Ovary (tissue), 10 donors: ENCODE measurements at places on chromosomes 4 and X. TPM values are rescaled to one million over a fixed set of nuclear protein-coding genes. Genes with fewer than 3 reads are reported as not detected.

- no peaks in the 10 kb centered on the region for H3K27me3 ChIP-seq
- H3K4me3 ChIP-seq, result no peak overlapping the region
- no peak for DNase-seq
- H3K4me1 ChIP-seq, result no peaks in the 10 kb centered on the region
Observed at GRCh38 chr4:157898836-157899605, 273.8 kb downstream of the GASK1B start.

DNA sequence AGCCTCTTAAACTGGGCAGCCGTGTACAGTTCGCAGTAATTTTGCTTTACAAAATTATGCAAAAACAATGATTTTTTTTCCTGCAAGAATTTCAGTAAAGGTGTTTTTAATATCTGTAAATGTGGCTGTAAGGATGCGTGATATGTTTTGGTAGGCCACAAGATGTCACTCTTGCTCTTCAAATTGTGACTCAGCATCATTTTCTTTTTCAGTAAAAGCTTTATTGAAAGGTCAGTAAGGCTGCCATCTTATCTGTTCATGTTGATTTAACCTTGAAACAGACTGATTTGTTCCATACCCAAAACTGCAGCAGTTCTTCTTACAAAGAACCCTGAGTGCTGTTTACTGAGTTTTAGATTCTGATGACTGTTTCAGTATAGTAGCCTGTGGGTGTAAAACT is 39.9 kb downstream of the TXLNG start:
- no peaks in the 10 kb centered on the region for H3K36me3 ChIP-seq
- H3K4me1 ChIP-seq, result no peaks in the 10 kb centered on the region
- H3K27me3 ChIP-seq, result no peaks in the 10 kb centered on the region
- no peak overlapping the region for H3K4me3 ChIP-seq

DNA sequence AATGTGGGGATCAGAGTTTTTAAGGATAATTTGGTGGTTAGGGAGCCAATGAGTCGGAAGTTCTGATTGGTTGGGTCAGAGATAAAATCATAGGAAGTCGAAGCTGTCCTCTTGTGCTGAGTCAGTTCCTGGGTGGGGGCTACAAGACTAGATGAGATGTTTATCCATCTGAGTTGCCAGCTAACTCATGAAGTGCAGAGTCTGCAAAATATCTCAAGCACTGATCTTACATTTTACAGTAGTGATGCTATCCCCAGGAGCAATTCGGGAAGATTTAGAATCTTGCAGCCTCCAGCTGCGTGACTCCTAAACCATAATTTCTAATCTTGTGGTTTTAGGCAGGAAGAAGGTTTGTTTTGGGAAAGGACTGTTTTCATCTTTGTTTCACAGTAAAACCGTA is 565.8 kb upstream of the SPANXN1 start:
- no peak overlapping the region for H3K4me3 ChIP-seq
- no peak overlapping the region for H3K27ac ChIP-seq
- no peaks in the 10 kb centered on the region for H3K36me3 ChIP-seq
- no peak for DNase-seq

GRCh38 chrX:114584983-114585842 is 1.3 kb downstream of the HTR2C start:
- no peaks in the 10 kb centered on the region for H3K4me1 ChIP-seq
- no peak overlapping the region for H3K4me3 ChIP-seq
- H3K36me3 ChIP-seq, result no peaks in the 10 kb centered on the region
- no peak for DNase-seq
- no peak overlapping the region for H3K27ac ChIP-seq

GRCh38 chrX:45232139-45232538 is 31.5 kb upstream of the DIPK2B start:
- no peaks in the 10 kb centered on the region for H3K36me3 ChIP-seq
- DNase-seq, result no peak
- no peak overlapping the region for H3K4me3 ChIP-seq
- no peak overlapping the region for H3K27ac ChIP-seq
- no peaks in the 10 kb centered on the region for H3K4me1 ChIP-seq

DNA sequence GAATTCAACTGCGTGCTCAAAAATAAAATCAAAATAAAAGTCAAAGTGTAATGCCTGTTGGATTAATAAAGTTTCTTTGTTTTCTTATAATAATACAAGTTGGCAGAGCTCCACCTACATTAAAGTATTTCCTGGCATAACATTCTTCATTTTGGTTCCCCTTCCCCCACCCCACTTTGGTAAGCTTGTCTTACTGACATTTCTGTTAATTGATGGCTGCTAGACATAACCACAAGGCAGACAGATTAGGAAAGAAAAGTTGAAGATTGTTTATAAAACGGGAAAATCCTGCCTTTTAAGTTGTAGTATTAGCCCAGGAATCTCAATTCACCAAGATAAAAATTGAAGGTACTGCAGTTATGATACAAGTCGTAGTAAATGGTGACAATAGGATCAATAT is 246.5 kb upstream of the RPS6KA3 start:
- no peaks in the 10 kb centered on the region for H3K36me3 ChIP-seq
- no peak overlapping the region for H3K27ac ChIP-seq
- H3K4me3 ChIP-seq, result no peak overlapping the region
- DNase-seq, result no peak
- H3K27me3 ChIP-seq, result no peaks in the 10 kb centered on the region

DNA sequence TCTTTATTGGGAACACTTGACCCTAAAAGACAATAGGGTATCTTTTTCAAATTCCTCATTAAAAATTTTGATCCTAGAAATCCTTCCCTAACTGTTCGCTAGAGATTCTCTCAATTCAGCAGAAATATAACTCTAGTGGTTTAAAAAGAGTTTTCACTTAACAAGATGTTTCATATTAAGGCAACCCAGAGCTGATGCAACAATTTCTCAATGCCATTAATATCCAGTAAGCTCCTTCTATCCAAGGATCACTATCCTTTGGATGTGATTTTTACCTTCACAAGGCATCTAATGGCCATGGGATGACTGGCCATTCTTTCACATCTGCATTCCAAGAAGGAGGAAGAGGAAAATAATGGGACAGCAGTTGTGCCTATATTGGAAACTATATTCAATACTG is 183.4 kb downstream of the ANKRD50 start:
- no peaks in the 10 kb centered on the region for H3K4me1 ChIP-seq
- H3K36me3 ChIP-seq, result no peaks in the 10 kb centered on the region
- H3K27me3 ChIP-seq, result no peaks in the 10 kb centered on the region
- H3K4me3 ChIP-seq, result no peak overlapping the region
- H3K27ac ChIP-seq, result no peak overlapping the region
- no peak for DNase-seq

DNA sequence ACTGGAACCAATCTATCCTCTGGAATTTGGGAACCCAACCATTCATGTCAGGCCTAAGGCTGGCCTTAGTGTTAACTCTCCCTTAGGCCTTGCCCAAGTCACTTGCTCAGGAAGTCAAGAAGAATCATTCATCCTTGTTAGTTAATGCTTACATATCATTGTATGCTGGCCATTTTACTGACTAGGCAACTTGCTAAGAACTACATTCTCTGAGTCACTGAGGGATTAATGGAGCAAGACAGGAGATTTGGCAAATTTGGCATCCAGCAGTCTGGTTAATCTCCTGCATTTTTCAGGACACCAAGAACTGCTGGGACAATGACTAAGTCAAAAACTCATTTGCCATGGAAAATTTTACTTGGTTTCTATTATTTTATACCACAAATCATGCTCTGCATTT is 115.8 kb upstream of the DDIT4L start:
- H3K36me3 ChIP-seq, result no peaks in the 10 kb centered on the region
- peaks cover 2% of the 10 kb centered on the region for H3K4me1 ChIP-seq
- no peaks in the 10 kb centered on the region for H3K27me3 ChIP-seq
- H3K27ac ChIP-seq, result no peak overlapping the region

- no peaks in the 10 kb centered on the region for H3K4me1 ChIP-seq
- H3K27me3 ChIP-seq, result no peaks in the 10 kb centered on the region
- H3K4me3 ChIP-seq, result no peak overlapping the region
- no peak for DNase-seq
- no peak overlapping the region for H3K27ac ChIP-seq
- no peaks in the 10 kb centered on the region for H3K36me3 ChIP-seq
Observed at GRCh38 chr4:83556816-83557215, 20.9 kb downstream of the GPAT3 start.

DNA sequence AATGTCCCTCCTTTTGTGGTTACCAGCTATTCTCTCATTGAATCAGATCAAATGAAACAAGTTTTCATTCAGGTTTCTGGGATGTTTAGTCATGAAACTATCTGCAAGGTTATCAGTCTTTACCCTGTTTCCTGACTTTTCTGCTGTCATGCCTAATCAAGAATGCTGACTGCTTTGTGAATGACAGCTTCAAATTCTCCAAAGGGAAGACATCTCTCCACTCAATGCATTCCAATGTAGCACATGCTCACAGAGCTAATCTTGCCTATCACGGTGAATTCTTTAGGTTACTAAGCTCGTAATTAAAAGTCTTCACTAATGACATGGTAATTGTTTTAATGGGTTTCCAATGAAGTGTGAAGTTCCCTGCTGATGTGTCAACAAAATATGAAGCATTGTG is 1068.5 kb downstream of the PCDH7 start:
- H3K4me1 ChIP-seq, result no peaks in the 10 kb centered on the region
- H3K36me3 ChIP-seq, result no peaks in the 10 kb centered on the region
- no peak for DNase-seq
- H3K27ac ChIP-seq, result no peak overlapping the region
- H3K27me3 ChIP-seq, result no peaks in the 10 kb centered on the region

GRCh38 chr4:55004831-55005230 is 120.6 kb downstream of the KDR start:
- DNase-seq, result no peak
- no peak overlapping the region for H3K4me3 ChIP-seq
- no peak overlapping the region for H3K27ac ChIP-seq
- no peaks in the 10 kb centered on the region for H3K36me3 ChIP-seq
- H3K27me3 ChIP-seq, result no peaks in the 10 kb centered on the region

DNA sequence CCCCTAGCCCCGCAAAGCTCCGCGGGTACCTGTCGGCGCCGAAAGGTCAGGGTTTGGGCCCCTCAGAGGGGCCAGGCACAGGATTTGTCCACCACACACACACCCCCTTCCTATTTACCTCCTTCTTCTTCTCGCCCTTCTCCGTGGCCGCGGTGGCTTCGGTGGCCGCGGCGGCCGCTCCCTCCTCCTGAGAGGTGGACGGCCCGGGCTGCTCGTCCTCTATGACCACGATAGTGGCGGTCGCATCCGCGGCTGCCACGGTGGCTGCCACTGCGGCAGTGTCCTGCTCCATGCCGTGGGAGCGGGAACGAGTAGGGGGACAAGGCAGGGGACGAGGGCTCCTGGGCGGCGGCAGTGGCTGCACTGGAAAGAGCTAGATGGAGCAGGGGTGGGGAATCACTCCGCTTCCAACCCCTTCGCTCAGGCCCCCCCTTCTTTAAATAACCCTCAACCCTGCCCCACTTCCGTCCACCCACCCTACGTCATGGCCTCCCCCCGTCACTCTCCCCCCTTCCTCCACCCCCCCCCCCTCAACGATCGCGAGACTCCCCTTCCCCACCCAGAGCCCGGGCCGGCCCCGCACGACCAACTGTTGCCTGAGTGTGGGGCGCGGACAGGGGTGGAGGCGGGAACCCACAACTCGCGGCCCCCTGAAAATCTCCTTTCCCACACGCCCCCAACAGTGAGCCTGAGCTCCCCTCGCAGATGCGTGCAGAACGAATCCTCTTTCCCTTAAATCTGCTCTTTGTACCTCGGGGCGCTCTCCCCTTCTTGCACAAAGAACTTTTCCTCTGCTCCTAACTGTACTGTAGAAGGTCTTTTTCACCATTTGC is at the start of gene SMARCA1:
Gene SMARCA1 (minus strand): TSS at position 412 of the 833 bp plus-strand sequence. CDS start 120 bp downstream, at position 292.
- peak within 1 kb of the TSS; percentile 94 for H3K27ac ChIP-seq
- no peaks in the 10 kb centered on the region for H3K4me1 ChIP-seq
- DNase-seq, result peak; percentile 78
- no peaks in the 10 kb centered on the region for H3K36me3 ChIP-seq
- peak within 1 kb of the TSS; percentile 72 for H3K4me3 ChIP-seq
- H3K27me3 ChIP-seq, result no peaks in the 10 kb centered on the region

GRCh38 chr4:1452431-1453051 is 46.3 kb upstream of the NKX1-1 start:
- no peak for DNase-seq
- no peak overlapping the region for H3K27ac ChIP-seq
- H3K4me1 ChIP-seq, result no peaks in the 10 kb centered on the region
- H3K27me3 ChIP-seq, result no peaks in the 10 kb centered on the region
- no peak overlapping the region for H3K4me3 ChIP-seq

CT83 gene
- total RNA-seq, result not detected

STPG2 gene
- not detected for total RNA-seq

DCTD gene
- total RNA-seq, result 79.3 TPM

HTN1 gene
- not detected for total RNA-seq

PGM2 gene
- 11.8 TPM for total RNA-seq

UGT2B11 gene
- not detected for total RNA-seq

EXOC1 gene
- 31.2 TPM for total RNA-seq

TRAM1L1 gene
- 2.2 TPM for total RNA-seq

WDR44 gene
- total RNA-seq, result 11.0 TPM

CLCN4 gene
- total RNA-seq, result 3.1 TPM
